ENCODE measurements at places on chromosomes 4 and X.

- peak; percentile 84 for DNase-seq
Observed at GRCh38 chr4:127632420-127633403, at the start of gene INTU. Gene INTU, plus strand, starts transcription at chr4:127632957. Its CDS starts 78 bp downstream, at chr4:127633035.

DNA sequence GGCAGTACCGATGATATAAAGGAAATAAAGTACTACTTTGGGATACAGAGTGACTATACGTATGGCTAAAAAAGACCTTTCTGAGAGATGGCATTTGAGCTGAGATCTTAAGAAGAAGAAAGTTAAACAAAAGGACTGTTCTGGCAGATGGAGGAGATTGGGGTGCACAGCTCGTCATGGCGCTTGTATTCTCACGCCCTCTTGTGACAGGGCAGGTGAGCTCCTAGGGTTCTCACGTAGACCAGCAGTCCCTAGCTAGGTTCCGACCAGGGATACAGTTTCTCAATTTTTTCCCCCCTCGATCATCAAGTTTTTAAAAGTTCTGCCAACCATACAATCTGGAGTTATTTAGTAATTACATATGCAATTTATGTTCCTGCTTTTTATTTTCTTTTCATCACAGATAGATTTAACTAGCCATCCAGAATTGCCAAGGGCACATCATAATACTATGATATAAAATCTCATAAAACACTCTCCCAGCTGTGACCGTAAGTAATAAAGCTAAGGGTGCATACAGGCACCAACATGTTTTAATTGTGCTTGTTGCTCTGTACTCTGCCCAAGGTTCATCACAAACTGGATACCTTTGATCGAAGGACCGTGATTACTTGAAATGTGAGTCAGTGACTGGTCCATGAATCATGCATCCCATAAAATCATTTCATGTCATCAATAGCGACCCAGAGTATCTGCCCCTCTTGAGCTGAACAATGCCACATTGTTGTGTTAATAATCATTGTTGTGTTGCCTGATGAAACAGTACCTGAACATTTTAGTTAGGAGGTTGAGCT is 69.4 kb upstream of the ZNF518B start:
- DNase-seq = no peak

- DNase-seq = no peak
Observed at GRCh38 chr4:139749338-139749737, 83.7 kb downstream of the MGST2 start.

DNA sequence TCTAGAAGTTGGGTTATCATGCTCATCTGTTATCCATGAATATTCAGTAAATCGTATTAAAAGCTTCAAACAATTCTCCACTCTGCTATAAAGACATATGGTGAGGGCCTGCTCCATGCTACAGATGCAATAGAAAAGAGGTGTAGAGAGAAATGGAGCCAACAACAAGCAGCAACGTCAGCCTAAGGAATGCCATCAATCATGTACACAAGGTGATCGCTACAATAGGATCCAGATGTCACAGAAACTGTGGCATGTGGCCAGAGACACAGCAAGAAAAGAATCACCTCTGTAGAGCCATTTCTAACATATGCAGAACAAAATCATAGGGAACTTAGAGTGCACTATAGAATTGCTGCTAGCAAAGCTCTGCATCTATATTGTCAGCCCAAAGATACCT is 1188.1 kb downstream of the PCDH7 start:
- no peak for DNase-seq

DNA sequence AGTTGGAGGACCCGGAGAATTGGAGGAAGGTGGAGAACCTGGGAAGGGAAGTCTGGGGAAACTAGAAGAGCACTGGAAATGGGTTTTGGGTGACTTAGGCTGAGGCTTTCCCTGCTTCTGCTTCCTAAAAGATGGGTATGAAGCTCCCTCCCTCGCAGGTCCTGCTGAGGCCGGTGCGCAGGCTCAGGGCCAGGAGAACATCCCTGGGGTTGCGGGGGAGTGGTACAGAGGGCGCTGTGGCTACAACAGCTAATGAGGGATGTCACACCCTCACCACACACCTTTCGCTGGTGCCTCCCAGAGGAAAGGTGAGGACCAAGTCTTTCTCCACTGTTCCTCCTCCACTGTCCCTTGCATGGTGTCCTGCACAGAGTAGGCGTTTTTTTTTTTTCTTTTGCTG is 15.8 kb downstream of the APLN start:
- no peak for DNase-seq
